ENCODE measurements at places on chromosomes 16 and 17. TPM values are rescaled to one million over a fixed set of nuclear protein-coding genes. Genes with fewer than 3 reads are reported as not detected.

KCNJ16 gene
- not detected for polyA plus RNA-seq

OR1F1 gene
- 0.07 TPM for polyA plus RNA-seq

PARD6A gene
- 1.0 TPM for polyA plus RNA-seq

IGFBP4 gene
- 1,130 TPM for polyA plus RNA-seq

RGS9 gene
- 2.6 TPM for polyA plus RNA-seq

NHLRC4 gene
- polyA plus RNA-seq: 0.66 TPM

TSPAN10 gene
- polyA plus RNA-seq: 0.94 TPM

THOC6 gene
- polyA plus RNA-seq: 19.7 TPM

GRCh38 chr16:58280146-58280845 is 14.5 kb downstream of the PRSS54 start:
- no peak for DNase-seq

DNA sequence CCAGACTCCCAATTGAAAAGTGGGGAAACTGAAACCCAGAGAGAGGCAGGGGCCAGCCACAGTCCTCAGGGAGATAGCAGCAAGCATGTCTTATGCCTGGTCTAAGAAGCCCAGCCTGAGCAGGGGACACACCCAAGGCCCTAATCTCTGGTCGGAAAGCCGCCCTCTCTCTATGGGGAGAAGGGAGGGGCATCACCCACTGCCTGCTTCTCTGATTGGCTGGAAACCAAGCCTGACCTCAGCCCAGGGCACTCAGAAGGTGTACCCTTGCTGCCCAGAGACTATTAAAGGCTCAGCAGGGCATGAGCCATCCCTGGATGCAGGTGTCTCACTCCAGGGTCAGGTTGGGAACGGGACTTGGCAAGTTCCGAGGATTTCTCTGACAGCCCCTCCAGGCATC is 5.7 kb upstream of the KRT13 start:
- DNase-seq: no peak

DNA sequence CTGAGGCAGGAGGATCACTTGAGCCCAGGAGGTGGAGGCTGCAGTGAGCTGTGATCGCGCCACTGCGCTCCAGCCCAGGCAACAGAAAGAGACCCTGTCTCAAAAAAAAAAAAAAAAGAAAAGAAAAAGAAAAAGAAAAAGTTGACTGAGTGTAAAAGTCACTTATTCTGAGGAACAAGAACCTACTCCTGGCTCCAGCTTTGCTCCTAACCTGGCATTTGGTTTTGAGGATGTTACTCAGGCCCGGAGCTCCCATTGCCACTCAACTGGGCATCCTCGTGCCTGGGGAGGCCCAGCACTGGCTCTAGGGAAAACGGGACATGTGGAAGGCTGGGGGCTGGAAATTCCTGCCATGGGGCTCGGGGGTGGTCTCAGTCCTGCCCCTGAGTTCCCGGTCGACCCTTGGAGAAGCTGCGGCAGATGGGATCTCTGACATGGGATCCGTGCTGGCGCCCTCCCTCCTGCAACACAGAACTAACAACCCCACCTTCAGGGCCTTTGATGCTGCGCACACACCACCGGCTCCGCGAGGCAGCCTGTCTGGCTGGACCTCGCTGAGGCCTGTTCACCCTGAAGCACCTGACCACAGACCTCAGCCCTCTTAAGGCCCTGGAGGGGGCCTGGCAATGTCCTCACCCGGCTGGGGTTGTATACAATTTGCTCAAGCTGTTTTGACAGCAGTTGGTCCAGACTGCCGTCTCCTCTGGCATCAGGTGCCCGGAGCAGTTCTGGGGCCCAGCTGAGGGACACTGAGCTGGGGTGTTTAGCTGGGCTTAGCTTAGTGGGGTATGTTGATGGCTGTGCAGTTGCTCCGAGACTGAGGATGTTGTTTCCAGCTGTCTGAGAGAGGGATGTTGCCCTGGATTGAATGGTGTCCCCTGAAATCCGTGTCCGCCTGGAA is 12.3 kb downstream of the CD7 start:
- no peak for DNase-seq

- DNase-seq: no peak
Observed at GRCh38 chr17:75504347-75505151, 10.8 kb downstream of the CASKIN2 start.

DNA sequence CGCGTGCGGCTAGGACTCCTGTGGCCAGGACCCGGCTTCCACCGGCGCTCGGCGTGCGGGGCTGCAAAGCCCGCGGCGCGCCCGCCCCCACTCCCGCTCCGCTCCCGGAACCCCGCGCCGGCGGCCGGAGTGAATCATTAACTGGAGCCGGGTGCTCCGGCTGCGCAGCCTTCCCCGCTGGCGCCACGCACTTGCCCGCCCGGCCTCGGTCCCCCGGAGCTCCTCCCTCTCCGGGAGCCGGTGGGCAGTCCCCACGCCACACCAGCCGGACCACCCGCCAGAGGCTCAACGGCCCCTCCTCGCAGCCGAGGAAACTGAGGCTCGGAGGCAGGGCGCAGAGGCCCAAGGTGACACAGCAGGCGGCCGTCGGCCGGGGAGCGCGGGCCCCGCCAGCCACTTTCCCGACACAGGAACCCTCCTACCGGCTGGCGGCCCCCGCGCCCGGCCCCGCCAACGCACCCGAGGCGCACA is 580 bp downstream of the BCAR1 start:
- DNase-seq: no peak

DNA sequence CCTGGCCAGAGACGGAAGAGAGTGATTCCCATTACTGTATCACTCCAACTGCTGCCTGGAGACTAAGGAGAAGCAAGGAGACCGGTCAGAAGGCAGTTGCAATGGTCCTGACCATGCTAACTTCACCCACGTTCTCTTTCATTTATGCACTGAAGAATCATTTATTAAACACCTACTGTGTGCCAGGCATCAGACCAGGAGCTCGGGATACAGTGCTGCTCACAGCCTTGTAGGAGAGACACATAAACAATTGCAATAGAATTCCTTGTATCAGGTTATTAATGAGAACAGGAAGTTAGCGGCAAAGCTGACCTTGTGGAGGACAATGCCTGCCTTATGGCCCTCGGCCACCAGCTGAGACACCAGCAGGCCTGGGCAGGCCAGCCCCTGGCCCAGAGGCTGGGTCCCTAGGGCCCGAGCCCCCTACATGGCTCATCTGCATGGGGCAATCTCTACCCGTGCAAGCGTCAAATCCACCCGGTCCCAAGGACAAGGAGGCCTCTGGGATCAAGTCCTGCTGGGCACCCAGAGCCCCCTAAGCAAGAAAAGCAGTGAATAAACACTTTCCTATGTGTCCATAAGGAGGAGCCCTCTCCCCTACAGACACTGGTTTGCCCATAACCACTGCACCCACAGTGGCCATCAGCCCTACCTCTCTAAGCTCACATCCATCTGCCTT is 8.6 kb upstream of the ENPP7 start:
- DNase-seq: no peak

- DNase-seq: no peak
Observed at GRCh38 chr17:34099859-34100515, 155.1 kb upstream of the CCL2 start.

DNA sequence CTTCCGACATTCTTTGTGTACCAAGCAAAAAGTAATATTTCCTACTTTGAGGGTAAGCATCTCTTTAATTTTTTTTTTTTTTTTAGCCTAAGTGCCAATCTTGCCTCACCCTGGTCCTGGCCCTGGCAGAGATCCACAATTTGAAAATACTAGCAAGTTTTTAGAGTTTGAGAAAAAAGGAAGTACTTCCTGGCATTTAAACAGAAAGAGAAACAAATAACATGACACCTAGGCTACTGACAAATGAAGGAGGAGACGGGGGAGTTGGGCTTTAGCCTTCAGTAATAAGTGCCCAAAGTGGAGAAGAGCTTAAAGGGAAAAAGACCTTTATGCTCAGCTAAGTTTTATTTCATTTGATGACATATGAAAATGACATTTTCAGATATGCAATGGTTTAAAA is 92.8 kb downstream of the HS3ST3A1 start:
- peak; percentile 42 for DNase-seq

- DNase-seq: no peak
Observed at GRCh38 chr16:5589812-5590373, 492.3 kb upstream of the EEF2KMT start.

DNA sequence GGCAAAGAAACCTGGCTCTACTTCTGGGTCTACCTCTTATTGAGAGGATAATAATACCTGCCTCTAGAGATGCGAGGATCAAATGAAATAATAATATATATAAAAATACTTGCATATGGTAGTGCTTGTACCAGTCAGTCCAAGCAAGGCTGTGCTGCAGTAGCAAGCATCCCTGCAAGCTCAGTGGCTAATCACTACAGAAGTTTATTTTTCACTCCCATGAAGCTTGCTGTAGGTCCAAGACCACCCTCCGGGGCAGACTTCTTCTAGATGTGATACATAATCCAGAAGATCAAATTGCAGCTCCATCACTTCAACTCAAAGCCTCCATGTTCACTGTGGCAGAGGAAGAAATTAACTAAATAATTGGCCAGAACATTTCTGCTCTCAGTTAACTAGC is 48.9 kb upstream of the NKD1 start:
- no peak for DNase-seq

DNA sequence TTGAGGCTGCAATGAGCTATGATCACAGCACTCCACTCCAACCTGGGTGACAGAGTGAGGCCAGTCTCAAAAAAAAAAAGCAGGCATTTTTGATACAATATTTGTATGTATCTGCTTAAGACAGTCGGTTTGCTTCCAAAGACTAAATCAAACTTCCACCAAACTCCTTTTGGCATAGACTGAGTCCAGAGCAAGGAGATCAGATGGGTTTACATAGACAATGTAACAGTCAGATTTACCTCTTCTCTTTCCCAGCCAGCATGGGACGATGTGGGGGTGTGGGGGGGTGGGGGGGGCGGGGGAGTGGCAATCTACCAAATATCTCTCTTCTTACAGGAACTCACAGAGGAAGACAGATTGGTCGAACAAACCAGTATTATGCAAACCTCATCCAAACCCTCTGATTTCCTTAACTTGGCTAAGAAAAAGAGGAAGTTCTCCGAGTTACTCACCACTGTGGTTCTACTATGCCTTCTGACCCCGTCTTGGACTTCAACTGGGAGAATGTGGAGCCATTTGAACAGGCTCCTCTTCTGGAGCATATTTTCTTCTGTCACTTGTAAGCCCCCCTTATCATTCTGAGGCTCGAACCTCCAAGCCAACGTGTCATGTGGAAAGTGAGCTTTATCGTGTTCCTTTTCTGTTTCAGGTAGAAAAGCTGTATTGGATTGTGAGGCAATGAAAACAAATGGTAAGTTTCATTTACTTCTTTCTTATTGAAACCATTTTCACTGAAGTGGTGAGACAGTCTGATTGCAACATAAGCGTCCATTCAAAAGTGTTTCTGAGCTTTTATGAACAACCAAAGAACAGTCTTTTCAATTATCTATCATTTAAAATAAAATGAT is at the start of gene MILR1:
Gene MILR1, plus strand, starts transcription at position 451 of the 848 bp plus-strand sequence. Its CDS starts 54 bp downstream, at position 505.
- DNase-seq: peak; percentile 95

DNA sequence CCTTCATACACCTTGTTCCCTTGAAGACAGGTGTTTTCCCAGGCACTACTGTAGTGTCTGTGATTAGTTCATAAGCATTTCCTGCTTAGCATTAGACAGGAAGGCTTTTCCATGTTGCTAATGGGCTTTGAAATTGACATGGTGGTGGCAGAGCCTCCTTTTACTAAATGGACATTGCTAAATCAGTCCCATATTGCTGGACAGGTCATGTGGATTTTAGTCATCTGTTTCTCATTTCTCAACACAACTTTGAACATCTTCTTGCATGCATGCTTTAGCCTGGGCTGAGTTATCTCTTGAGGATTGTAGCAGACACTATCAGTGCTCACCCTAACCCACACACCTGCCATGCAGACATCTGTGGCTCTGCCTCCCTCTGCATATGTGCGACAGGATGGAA is 13.7 kb upstream of the BCO1 start:
- DNase-seq: no peak

DNA sequence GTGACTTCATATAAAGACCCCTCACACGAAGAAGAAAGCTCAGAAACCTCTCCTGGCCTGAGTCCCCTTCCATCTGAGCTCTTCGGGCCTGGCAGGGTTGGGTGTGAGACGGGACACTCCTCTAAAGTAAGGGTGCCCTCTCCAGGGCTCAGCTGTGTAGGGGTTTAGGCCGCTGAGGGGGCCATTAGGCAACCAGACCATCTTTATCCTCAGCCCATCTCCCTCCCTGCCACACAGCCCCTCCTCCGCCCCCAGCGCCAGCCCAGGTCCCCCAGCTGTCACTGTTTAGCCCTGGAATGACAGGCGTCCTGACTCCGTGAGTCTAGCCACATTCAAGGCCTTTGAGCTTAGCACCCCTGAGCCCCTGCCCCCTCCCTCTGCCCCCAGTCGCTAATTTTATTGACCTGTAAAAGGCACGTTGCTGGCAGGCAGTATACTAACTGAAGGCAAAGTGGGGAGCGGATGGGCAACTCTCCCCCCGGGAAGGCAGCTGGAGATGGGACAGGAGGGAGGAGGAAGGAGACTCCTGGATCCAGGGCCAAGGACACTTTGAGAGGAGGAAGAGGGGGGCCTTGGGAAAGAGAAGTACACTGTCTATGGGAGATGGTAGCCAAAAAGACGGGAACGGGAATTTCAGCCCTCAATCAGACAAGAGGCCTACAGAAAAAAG is 592 bp upstream of the ZNF385C start:
- no peak for DNase-seq

DNA sequence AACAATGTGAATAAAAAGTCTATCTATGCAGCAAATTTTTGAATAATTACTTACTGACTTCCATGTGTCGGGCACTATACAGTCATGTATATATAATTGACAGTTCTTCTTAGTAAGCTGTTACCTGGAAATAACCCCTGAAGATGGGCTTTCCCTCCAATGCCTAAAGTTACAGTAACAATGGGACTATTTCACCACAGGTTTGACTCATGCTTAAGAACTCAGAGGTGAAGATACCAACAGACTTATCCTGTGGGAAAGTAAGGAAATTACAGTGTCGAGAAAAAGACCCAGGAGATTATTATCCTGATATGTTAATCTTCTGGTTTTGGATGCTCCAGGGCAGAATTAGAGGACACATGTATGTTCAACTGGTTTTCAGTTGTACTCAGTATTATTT is 601.5 kb upstream of the SOX9 start:
- DNase-seq: no peak

- DNase-seq: no peak
Observed at GRCh38 chr16:66026211-66026610, 340.3 kb upstream of the CDH5 start.

DNA sequence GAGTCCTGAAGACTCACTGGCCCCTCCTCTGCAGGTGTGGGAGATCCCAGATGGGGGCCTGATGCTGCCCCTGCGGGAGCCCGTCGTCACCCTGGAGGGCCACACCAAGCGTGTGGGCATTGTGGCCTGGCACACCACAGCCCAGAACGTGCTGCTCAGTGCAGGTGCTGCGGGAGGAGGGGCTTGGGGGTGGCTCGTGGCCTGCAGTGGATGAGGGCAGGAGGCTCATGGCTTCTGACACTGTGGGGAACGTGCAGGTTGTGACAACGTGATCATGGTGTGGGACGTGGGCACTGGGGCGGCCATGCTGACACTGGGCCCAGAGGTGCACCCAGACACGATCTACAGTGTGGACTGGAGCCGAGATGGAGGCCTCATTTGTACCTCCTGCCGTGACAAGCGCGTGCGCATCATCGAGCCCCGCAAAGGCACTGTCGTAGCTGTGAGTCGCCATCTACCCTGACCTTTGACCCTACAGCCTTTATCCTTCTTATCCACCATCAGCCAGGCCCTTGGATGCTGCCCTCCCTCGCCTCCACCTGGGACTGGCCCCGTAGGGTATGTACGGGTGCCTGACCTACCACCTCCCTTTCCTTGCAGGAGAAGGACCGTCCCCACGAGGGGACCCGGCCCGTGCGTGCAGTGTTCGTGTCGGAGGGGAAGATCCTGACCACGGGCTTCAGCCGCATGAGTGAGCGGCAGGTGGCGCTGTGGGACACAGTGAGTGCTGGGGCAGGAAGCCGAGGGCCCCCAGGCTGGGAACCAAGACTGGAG is 3.6 kb downstream of the CORO1A start:
- DNase-seq: no peak

Data from fibroblast of lung (primary cell).